ENCODE measurements at places on chromosomes 5 and 9.

GRCh38 chr9:129110740-129111527 is at the start of the genes CRAT and PTPA:
TSS of gene CRAT (minus strand) at chr9:129110793. CDS start at chr9:129110509, 284 bp downstream.
TSS of gene PTPA (plus strand) at chr9:129111415. CDS start at chr9:129111601, 186 bp downstream.
- peak; percentile 96 for DNase-seq

- DNase-seq = no peak
Measured at GRCh38 chr5:168451565-168451964, 34.7 kb upstream of the RARS1 start.

DNA sequence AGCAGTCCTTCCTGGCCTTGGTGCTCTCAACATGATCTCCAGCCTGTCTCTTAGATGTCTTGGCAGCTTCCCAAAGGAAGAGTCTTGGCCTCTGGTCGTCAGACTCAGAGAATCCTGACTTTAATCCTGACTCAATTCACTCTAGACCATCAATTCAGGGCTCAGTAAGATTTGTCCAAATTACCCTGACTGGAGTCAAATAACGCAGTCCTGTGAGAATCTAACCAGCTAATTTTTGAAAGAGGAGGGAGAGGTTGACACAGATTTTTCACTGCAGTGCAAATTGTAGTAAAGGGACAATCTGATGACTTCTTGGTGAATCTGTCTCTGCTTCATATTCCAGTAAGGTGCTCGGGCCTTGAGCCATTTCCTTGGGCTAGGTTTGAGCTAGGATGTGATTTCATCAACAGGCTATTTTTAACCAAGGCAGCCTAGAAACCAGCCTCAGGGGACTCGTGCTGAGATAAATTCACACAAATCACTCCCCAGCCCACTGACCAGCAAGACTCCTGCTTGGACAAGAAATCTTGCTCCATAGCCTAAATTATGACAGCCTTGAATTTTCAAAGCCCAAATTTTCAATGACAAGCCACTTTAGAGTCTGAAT is 257.4 kb downstream of the ENC1 start:
- no peak for DNase-seq

- no peak for DNase-seq
Measured at GRCh38 chr5:103526164-103526915, 36.2 kb downstream of the NUDT12 start.

DNA sequence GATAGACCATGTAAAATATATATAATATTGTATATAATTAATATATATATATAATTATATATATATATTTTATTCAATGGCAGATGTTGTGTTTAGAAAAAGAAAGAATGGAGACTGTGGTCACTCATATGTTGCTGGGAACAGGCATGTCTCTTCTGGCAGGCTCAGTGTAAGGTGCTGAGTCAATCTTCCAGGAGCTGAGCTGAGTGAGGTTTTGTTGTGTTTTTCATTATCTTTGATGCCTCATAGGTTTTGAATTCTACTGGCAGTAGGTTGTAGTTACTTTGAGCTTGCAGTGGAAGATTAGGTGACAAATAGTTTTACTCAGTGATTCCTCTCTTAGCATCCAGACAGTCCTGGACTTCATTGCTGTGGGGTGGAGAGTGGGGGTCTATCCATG is 561.3 kb downstream of the IRX1 start:
- DNase-seq = no peak

DNA sequence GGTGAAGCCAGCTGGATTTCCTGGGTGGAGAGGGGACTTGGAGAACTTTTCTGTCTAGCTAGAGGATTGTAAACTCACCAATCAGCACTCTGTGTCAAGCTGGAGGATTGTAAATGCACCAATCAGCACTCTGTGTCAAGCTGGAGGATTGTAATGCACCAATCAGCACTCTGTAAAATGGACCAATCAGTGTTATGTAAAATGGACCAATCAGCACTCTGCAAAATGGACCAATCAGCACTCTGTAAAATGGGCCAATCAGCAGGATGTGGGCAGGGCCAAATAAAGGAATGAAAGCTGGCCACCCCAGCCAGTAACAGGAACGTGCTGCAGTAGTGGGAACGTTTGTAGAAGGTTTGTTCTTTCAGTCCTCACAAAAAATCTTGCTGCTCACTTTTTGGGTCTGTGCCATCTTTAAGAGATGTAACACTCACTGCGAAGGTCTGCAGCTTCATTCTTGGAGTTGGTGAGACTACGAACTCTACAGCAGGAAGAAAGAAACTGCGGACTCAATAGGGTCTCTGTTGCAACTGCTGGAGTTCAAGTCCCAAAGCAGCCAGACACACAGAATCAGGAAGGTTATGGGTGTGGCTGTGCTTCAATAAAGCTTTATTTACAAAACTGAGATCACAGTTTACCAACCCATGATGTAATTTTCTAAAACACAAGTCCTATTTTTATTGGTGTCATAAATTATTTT is 145.7 kb upstream of the ERCC6L2 start:
- DNase-seq = no peak

GRCh38 chr9:18393340-18394130 is 80.4 kb upstream of the ADAMTSL1 start:
- DNase-seq = no peak

- DNase-seq = no peak
Measured at GRCh38 chr9:126489581-126490213, 124.0 kb upstream of the LMX1B start.

- DNase-seq = no peak
Measured at GRCh38 chr9:122144836-122145591, 14.6 kb downstream of the NDUFA8 start.

- DNase-seq = no peak
Measured at GRCh38 chr9:13915131-13915530, 398.8 kb downstream of the NFIB start.

DNA sequence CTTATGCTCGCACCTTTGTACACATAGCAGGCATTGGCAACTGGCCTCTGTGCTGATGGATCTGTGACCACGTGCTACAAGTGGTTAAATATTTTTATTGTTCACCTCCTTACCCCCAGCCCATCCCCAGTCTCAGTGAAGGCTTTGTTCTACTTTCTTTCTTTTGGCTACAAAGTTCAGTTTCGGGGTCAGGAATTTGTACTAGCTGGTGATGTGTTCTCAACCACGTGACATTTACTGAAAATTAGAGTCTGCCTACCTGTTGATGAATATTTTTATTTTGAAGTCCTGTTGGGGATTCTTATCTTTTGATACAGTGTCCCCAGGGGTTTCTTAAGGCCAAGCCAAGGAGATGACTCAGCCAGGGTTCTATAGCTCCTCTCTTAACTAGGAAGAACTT is 47.8 kb downstream of the C9orf57 start:
- DNase-seq = no peak

- DNase-seq = no peak
Measured at GRCh38 chr5:140565024-140565779, 574 bp downstream of the SLC35A4 start.

DNA sequence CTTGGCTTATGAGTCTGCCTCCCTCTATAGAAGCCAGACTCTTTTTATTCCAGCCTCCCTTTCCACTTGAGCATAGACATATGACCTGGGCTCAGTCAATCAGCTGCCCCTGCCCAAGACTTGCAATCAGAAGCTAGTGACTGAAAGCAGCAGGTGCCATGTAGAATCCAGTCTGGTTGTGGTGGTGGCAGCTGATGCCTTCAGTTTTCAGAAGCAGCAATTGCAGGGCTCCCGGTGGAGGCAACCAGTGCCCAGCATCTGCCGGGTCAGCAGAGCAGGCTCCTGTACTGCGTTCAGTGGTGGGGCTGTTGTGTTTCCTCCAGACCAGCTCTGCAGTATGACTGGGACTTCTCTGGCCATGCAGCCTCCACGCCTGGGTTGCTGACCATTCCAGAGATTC is 53.9 kb upstream of the PALM2AKAP2 start:
- no peak for DNase-seq

GRCh38 chr5:73591102-73591695 is 25.7 kb downstream of the UTP15 start:
- peak; percentile 70 for DNase-seq

GRCh38 chr5:100856462-100856861 is 46.6 kb downstream of the ST8SIA4 start:
- no peak for DNase-seq

- no peak for DNase-seq
Measured at GRCh38 chr5:147791181-147791580, 8.7 kb upstream of the JAKMIP2 start.

- DNase-seq = no peak
Measured at GRCh38 chr5:143177263-143177983, 226.1 kb downstream of the NR3C1 start.

- DNase-seq = no peak
Measured at GRCh38 chr9:127351182-127352166, 45.5 kb upstream of the SLC2A8 start.

DNA sequence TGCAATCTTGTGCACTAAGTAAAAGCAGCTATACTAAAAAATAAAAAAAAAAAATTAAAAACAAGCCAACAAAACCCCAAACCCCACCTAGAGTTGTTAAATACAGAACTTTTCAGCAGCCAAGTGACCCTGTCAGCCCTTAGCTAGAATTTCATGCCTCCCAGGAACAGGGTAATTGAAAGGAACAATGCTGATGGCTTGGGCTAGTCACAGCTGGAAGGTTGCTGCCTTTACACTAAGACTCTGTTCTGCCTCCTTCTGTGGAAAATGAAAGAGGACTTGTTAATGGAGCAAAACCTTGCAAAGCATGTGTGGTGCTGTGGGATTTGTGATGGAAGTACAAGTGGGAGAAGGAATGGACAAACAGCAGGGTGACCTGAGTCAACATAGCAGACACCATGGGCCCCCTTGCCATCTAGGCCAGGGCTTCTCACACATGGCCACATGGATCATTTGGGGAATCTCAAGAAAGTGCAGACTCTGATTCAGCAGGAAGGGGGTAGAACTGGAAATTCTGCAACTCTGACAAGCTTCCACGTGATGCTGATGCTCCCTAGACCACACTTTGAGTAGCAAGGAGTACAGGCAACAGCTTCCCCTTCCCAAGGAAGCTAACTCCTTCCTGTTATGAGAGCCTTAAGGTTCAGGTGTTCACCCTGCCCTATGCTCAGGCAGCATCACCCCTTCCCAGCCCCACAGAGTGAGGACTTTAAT is 14.9 kb upstream of the TMEM252 start:
- no peak for DNase-seq

- DNase-seq = no peak
Measured at GRCh38 chr9:80784647-80785046, 904.7 kb downstream of the TLE1 start.

- no peak for DNase-seq
Measured at GRCh38 chr5:139759219-139759721, 36.3 kb upstream of the PSD2 start.

GRCh38 chr5:34533582-34534522 is 122.3 kb upstream of the RAI14 start:
- no peak for DNase-seq

- DNase-seq = no peak
Measured at GRCh38 chr5:9818340-9818845, 188.2 kb upstream of the TAS2R1 start.

GRCh38 chr5:32241034-32241783 is 67.1 kb upstream of the GOLPH3 start:
- no peak for DNase-seq

- no peak for DNase-seq
Measured at GRCh38 chr5:35246900-35247647, 16.8 kb upstream of the PRLR start.

DNA sequence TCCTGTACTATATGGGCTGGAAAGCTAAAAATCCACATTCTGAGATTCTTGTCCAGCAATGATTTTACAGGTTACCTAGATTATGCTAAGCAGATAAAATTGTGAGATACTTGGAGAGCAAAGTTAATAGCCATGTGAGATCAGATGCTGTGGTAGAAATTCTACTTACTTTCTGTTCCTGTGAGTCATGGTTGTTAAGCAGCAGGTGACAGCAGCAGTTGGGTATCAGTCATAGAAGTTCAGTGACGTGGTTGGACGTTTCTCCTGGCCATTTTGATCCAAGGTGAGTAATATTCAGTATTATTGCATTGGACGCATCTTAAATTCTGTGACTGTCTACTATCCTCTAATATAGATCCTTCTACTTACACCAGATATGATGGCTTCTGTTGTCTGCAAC is 524.5 kb downstream of the TMEM38B start:
- DNase-seq = no peak

GRCh38 chr5:7763621-7764072 is 87.3 kb downstream of the CFAP90 start:
- DNase-seq = no peak

DNA sequence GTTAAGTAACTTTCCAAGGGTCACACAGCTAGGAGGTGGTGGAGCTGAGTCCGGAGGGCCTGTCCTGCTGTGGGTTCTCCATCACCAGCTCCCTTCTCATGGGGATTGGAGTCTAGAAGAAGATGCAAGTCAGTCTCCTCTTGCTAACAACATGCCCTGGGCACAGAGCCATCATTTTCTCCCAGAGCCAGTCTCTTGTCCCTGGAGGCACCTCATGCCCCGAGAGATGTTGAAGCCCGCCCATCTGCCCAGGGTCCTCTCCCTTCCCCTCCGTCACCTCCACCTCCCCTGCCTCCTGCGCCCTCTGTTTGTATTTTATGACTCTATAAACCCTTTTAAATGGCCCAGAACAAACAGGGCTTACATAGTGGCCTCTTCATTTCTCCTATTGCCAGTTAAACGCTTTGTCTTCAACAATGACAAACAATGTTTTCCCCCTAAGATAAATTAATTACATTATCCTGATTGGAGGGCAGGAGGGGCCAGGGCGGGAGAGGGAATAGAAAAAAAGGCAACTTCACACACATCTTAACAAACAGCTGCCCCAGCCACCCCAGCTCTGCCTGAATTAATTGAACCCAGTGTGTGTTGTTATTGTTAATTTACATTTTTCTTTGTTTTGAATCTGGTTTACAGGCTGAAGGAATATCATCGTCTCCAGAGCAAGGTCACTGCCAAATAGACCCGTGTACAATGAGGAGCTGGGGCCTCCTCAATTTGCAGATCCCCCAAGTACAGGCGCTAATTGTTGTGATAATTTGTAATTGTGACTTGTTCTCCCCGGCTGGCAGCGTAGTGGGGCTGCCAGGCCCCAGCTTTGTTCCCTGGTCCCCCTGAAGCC is 55.8 kb downstream of the ASS1 start:
- no peak for DNase-seq

- no peak for DNase-seq
Measured at GRCh38 chr9:98927724-98928123, 16.0 kb upstream of the COL15A1 start.

- DNase-seq = no peak
Measured at GRCh38 chr9:119898316-119898715, 529.1 kb upstream of the BRINP1 start.

- no peak for DNase-seq
Measured at GRCh38 chr5:5685737-5686136, 263.3 kb downstream of the ICE1 start.

GRCh38 chr9:83266331-83266665 is 203.4 kb upstream of the RASEF start:
- DNase-seq = no peak

GRCh38 chr5:147336876-147337275 is 102.0 kb downstream of the STK32A start:
- DNase-seq = no peak

Data from stimulated activated CD4-positive, alpha-beta T cell treated with anti-CD3 and anti-CD28 coated beads, Interleukin-4, amount 100 ng/mL, for 24 hours (primary cell).